ENCODE measurements at places on chromosomes 16 and 17.

DNA sequence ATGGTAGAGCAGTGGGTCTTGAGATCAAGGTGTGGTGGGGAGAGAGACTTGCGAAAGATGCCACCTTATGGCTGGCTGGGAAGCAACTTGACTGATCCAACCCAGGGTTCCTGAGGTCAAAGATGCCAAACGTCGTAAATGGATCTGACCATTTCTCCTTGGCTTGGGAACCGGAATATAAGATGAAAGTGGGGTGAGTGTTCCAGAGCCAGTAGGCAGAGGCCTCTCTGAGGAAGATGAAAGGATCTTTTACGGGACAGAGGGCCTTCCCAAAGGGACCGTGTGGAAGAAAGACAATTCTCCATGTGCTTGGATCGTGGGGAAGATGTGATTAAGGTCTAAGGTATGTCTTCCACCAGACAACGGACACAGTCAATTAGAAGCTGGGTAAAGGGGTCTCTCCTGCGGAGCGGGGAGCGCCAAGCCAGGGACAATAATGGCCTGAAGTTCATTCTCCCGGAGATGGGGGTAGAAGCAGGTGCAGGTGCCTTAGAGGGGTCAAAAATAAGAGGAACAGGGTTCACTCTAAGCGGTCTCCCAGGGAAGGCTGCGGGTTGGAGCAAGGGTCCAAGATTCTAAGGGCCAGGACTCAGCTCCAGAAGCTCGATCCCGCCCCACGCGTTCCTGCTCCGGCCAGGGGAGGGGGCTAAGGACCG is 800 bp downstream of the FXR2 start:
- DNase-seq, result no peak

- DNase-seq, result no peak
These were observed 9.8 kb downstream of the FBF1 start for GRCh38 chr17:75931062-75931461.

- no peak for DNase-seq
These were observed 9.4 kb downstream of the BAHCC1 start for GRCh38 chr17:81404558-81405165.

DNA sequence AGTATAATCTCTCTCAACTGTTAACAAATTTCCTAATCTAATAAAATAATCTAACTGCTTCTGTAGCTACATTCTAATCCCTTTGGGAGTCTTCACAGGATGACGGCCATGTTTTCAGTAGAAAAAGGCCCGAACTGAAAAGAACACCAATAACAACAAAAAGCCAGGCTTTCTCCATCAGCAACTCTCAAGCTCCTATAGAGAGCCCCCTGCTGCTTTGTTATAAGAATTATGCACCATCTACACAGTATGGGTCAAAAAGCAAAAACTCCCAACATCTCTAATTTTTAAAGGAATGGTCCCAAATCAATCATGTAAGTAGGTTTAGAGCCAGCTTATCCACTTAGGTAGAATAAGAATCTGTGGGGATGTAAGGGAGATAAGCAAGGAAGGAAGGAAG is 163.6 kb upstream of the C17orf78 start:
- DNase-seq, result no peak

DNA sequence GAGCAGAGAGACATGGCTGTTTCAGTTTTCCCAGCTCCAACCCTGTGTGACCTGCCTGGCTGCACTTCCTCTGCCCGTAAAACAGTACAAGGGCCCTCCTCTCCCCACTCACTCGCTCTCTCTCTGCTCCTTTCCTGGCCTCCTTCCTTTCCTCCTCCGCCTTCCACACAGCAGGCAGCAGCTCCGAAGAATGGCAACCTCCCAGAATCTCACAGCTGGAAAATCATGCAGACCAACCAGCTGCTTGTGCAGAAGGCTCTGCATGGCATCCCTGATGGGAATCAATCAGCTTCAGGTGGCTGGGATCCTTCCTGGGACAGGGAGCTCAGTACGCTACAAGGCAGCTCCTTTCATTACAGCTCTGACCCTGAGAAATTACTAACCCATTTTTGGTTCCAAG is 27.4 kb downstream of the TMEM132E start:
- no peak for DNase-seq

DNA sequence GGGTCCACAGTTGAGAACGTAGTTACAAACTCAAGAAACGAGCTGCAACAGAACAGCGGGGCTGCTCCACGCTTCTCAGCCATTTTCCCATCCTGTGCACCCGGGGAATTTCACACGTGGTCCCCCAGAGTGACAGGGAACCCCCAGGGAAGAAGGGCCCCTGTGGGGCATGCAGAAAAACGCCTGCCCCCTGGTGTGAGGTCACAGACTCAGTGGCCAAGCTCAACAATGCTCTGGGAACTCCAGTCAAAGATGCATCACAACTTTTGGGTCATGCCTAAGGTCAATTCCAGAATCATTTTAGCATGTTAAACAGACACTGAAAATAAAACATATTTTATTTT is 115.4 kb downstream of the ZNF778 start:
- DNase-seq, result no peak

GRCh38 chr16:78513838-78514237 is 414.4 kb downstream of the WWOX start:
- no peak for DNase-seq

DNA sequence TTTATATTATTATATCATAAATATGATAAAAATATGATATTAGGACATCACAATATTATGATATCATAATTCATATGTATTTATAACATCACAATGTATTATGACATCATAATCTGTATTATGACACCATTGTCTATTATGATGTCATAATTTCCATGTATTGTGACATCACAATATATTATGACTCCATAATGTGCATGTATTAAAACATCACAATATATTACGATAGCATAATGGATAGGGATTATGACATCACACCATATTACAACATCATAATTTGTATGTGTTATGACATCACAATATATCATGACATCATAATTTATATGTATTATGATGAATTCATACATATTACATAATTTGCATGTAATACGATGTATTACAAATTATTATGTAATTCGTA is 1755.9 kb downstream of the TP53TG3F start:
- no peak for DNase-seq

GRCh38 chr17:3907483-3908216 is 8.6 kb downstream of the P2RX1 start:
- DNase-seq, result no peak

DNA sequence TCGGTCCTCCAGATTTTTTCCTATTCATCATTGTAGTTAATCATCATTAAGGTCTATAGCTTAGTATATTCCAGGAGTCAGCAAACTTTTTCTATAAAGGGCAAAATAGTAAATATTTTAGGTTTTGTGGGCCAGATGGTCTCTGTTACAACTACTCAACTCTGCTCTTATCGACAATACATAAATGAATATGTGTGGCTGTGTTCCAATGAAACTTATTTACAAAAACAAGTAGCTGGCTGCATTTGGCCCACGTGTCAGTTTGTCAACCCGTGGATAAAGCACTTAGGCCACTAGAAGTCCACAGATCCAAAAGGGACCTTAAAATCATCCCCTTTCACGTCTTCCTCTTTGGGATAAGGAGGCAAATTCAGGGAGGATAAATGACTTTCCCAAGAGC is 5.4 kb upstream of the HNF1B start:
- DNase-seq, result no peak

DNA sequence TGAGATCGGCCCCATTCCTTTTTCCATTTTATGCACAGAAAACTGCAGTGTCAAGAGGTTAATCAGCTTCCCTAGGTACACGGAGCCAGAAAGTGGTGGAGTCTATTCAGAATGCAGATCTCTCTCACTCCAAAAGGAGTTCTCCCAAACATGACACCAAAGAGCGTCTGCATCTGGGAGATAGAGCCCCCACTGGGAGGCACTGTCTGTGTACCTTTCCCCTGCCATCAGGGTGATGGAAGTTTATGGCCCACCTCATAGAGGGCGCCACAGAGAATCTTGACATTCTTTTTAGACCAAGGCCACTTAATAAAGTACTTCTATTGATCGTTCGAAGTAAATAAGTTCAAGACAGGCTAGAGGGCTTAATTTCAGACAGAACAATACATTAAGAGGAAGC is 493.7 kb upstream of the ERCC4 start:
- no peak for DNase-seq

DNA sequence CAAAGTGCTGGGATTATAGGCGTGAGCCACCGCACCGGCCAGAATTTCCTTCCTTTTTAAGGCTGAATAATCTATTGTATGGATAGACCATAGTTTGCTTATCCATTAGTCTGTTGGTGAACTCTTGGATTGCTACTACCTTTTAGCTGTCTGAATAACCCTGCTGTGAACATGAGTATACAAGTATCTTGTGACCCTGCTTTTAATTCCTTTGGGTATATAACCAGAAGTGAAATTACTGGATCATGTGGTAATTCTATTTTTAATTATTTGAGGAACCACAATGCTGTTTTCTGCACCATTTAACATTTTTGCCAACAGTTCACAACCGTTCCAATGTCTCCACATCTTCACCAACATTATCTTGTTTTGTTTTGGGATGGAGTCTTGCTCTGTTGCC is 4.6 kb upstream of the OTOA start:
- no peak for DNase-seq

DNA sequence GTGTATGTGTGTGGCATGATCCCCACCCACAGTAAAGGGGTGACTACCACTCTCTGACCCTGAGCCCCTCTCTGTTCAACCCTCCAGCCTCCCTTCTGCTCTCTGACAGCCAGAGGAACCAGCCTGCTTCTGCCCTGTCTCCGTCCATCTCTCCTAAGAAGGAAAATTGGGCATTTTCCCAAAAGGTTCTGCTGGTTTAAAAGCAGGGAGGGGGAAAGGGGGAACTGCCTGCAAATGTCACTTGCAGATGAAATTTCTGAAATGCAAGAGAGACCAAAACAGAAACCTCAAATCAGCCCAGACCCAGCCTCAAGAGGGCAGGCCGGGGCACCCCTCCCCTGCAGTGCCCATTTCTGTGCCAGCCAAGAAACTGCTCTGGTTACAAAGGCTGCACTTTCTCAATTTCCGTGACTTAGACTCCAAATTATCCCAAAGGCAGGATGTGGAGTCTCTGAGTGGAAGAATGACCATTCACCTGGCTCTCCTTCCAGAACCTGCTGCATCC is 197.9 kb downstream of the RBFOX3 start:
- no peak for DNase-seq

GRCh38 chr16:65101009-65101408 is 20.9 kb downstream of the CDH11 start:
- DNase-seq, result no peak

GRCh38 chr16:28212532-28212873 is 738 bp upstream of the XPO6 start:
- DNase-seq, result no peak

DNA sequence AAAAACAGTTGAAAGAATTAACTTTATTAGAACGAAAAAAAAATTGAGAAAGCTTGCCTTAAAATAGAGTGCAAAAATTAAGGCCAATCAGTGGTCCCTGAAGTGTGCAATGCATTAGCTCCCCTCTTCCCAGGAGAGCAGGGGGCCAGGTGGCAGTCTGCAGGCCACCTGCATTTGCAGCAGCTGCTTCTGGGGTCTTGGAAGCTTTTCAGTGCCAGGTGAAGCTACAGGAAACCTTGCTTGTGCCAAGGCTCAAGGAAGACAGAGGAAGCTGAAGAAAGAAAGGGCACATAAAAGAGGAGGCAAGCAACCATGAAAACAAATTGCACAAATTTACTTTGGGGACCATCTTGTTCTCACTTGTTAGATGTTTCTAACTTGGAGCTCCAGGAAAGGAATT is 50.5 kb upstream of the MTMR4 start:
- DNase-seq, result no peak

DNA sequence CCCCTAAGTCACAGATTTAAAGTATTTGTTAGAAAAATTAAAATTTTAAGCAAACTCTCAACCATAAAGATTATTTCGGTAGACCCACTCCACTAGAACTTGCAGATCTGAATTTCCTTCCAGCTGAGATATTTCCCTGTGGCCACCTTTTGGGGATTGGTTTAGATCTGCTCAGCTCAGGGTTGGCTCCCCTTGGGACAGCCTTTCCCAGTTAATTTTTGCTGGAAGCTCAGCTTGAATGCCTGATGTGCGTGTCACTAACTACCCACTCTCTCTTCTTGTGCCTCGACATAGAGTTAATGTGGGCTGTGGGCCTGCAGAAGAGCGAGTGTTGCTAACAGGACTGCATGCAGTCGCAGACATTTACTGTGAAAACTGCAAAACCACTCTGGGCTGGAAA is 57.6 kb downstream of the YPEL2 start:
- no peak for DNase-seq

GRCh38 chr17:30148376-30148775 is 31.8 kb downstream of the NSRP1 start:
- no peak for DNase-seq

GRCh38 chr17:12789481-12790248 is at the start of gene ARHGAP44:
TSS of gene ARHGAP44 (plus strand) at chr17:12789498. CDS start at chr17:12789839, 341 bp downstream.
- DNase-seq, result no peak

DNA sequence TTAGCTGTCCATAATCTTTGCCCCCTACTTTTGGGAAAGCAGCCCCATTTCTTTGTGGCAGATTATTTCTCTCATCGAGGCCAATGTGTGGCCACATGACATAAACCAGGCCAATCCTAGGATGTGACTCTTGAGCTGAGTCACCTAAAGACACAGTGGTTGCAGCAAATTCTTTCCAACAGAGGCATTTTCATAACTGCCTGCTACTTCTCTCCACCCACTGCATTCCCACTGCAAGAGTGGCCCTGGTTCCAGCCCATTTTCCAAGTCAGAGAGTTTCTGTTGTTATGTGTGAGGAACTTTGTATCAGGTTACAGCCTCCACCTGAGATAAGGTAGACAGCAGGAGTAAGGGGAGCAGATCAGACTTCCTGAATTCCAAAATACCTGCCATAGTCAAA is 195.2 kb downstream of the RGS9 start:
- no peak for DNase-seq

DNA sequence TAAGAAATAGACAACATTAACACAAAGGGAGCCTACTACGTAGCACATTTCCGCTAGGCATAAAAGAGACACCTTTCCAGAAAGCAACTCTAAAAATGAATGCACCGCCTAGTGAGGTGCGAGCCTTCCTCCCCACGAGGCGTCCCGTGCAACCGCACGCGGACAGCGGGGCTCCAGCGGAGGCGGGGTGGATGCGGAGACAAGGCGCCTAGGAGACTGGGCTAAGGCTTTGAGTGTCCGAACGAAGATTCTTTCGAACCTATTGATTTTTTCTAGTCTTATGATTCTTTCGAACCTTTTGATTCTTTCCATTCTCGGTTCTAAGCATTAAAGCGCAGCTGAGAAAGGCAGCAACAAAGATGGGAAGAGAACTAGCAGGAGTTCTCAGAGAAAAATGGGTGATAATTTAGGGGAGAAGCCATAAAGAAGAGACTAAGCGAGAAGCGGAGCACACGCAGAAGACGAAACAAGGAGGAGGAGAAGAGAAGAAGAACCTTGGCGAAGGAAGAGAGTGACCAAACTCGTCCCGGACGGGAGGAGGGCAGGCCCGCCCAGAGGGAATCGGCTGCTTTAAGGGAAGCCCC is 394 bp upstream of the CPD start:
- DNase-seq, result peak; percentile 52

DNA sequence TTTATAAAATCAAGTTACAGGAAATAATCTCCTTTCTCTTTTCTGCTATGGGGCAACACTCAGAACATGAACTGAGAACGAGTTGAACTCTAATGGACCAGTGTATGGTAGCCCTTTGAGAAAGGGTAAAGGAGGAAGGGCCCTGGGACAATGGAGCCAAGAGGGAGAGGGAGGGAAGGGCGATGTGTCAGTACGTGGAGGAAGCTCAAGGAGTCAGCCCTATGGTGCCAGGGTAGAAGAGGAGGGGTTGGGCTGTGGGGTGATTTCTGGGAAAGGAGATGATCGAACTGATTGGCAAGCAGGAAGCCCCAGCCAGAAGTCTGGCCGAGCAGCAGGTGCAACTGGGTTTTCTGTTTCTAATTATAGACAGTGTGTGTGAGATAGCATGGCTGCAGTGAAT is 4.3 kb upstream of the WIPI1 start:
- DNase-seq, result no peak
